ENCODE measurements at places on chromosomes 2 and 18. TPM values are rescaled to one million over a fixed set of nuclear protein-coding genes. Genes with fewer than 3 reads are reported as not detected.

The FOXI3 gene
- not detected for total RNA-seq

GRCh38 chr2:208255557-208256106 is 761 bp upstream of the IDH1 start:
- DNase-seq: no peak

- DNase-seq: no peak
These were observed 657 bp upstream of the BIN1 start for GRCh38 chr2:127107622-127107999.

DNA sequence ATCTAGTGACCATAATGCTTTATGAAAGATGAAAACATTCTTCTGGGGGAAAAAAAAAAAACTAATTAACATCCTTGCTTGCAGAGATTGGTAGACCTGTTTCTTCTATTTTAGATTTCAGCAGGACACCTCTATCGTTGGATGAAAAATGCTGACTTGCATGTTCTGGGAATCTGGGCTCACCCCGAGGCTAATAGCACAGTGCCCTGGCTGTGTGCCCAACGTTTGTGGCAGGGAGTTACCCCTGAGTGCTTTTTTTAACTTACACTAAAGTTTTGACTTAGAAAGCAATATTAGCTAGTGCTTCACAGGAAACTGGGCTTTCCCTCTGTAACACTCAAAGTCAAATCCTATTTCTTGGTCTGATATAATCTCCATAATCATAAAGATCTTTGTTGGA is 233.2 kb downstream of the SLC8A1 start:
- peak; percentile 75 for DNase-seq

Data from M059J (cell line).